ELR (cell line): ENCODE measurements at places on chromosomes 7 and 10.

DNA sequence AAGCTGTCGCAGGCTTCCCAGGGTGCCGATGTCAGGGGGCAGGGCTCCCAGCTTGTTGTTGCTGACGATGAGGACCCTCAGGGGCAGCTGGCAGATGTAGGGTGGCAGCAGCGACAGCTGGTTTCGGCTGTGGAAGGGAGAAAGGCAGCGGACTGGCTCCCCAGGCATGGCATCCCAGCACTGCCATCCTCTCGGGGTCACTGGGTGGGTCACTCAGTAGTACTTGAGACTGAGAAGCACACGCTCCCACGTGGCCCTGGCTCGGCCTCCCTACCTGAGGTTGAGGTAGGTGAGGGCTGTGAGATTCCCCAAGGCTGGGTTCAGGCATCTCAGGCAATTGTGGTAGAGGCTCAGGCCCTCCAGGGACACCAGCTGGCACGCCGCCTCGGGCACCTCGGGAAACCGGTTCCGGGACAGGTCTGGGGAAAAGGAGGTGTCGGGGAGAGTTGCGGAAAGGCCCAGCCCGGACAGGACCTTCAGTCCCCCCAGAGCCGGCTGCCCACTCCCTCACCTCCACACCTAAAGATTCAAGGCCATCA is 3.8 kb downstream of the LRCH4 start:
- DNase-seq = no peak

DNA sequence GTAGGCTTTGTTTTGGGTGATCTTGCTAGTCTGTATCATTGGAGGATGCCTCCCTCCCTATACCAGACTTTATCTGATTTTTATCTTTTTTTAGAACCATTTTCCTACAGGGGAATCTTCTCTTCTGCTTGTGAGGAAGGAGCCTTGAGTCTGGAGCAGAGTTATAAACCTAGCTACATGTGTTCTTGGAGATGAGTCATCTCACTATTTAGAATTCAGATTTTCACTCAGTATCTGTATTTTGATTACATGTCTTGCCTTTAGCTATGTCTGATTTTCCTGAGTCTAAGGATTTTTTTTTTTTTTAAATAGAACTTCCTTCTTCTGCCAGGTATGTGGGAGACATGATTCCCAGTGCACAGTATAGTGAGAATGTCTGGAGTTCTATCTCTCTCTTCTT is 211.6 kb upstream of the MBL2 start:
- DNase-seq = no peak

GRCh38 chr10:82267465-82267864 is 392.5 kb downstream of the NRG3 start:
- no peak for DNase-seq

DNA sequence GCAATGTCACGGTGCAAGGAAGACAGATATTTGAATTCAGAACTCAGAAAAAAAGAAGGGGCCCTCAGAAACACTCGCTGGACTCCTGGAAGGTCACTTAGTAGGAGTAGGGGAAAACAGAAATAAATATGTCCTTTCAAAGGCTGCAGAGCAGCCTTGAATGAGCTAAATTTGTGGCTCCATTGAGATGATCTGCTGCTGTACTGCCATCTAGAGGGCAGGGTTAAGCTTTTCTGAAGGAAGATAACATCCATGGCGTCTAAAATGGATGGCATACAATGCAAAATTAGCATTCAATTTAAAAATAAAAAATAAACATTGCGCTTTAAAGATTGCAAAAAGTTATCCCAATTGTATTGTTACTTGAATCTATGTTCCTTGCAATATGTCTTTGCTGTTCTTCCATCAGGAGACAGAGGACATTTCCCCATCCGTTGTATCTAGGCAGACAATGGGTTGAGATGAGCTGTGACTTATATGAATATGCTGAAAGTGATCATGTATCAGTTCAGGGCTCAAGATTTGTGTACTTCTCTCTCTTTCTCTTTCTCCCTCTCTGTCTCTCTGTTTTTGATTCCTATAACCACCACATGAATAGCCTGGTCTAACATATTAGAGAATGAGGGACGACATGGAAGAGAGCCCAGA is 642.2 kb downstream of the SH2D4B start:
- DNase-seq = peak; percentile 2

GRCh38 chr10:88916231-88916630 is 36.2 kb downstream of the STAMBPL1 start:
- DNase-seq = no peak

DNA sequence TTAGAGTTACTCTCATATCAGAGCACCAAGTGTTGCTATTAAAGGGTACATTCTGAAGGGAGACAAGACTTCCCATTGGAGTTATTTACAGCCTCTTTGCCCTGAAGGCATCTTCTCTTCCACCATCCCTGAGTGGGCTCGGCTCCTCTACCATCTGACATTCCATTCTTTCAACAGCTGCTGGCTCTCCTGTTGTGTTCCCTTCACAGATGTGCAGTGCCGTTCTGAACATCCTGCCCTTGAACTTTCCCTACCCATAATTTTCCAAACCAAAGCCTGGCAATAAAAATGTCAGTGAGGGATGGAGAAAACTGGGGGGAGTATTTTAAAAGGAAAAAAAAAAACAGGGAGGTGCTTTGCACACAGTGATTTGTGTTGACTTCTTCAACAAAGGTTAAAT is 392.9 kb downstream of the KCNMA1 start:
- DNase-seq = no peak

- peak; percentile 43 for DNase-seq
Observed at GRCh38 chr10:21926358-21926925, 77.1 kb downstream of the DNAJC1 start.

DNA sequence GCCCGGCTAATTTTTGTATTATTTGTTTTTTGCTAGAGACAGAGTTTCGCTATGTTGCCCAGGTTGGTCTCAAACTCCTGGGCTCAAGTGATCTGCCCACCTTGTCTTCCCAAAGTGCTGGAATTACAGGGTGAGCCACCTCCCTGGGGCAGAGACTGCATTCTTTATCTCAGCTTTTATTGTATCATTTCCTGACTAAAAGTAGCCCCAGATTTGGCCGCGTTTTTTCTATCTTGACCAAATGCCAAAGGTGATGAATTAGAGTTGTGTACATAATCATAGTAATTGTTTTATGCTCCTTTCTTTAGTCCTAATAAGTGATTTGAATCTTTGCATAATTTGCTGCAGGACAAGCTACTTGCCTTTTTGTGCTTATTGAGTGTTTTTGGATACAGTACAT is 3.1 kb upstream of the SMNDC1 start:
- DNase-seq = peak; percentile 65

- DNase-seq = peak; percentile 22
Observed at GRCh38 chr10:70537398-70538194, 59.0 kb downstream of the PALD1 start.

DNA sequence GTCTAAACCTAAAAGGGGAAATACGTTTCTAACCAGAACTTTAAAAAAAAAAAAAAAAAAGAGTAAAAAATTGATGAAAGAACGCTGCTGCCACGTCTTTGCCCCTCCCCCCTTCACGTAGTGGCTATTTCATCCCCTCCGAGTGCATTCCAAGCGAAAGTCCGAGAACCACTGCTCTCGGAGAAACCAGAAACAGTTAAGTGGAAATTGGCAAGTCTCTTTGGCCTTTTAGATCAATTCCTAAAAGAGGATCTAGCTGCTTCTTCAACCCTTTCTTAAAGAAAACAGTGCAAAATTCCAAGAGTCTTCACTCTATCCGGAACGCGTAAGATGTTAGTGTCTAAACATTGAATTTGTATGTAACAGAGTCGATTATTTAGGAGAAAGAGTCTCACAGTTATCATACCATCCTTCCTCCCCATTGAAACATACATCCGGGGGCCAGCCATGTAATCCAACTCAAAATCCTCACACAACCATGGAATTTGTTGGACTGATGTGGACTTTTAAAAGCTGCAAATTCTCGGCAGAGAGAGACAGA is 1.1 kb downstream of the P4HA1 start:
- peak; percentile 85 for DNase-seq

GRCh38 chr7:157481389-157481788 is 144.6 kb downstream of the DNAJB6 start:
- DNase-seq = no peak

GRCh38 chr7:73719806-73720169 is 319 bp upstream of the STX1A start:
- no peak for DNase-seq

GRCh38 chr7:94374231-94374630 is 20.5 kb upstream of the COL1A2 start:
- DNase-seq = peak; percentile 79

DNA sequence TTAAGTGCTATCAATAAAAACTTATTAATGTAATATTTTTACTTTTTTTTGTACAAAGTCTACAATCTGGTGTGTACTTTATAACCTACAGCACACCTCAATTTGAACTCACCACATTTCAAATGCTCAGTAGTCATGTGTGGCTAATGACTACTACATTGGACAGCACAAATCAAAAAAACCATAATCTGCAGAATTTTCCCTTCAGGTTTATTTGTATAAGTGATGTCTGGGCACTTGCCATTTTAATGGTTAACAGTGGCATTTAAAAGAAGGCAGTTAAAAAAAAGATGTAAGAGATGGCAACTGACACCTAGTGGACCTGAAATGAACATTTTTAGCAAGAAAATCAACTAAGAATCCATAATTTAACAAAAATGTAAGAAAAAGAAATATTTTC is 124.6 kb upstream of the NRBF2 start:
- DNase-seq = peak; percentile 17

DNA sequence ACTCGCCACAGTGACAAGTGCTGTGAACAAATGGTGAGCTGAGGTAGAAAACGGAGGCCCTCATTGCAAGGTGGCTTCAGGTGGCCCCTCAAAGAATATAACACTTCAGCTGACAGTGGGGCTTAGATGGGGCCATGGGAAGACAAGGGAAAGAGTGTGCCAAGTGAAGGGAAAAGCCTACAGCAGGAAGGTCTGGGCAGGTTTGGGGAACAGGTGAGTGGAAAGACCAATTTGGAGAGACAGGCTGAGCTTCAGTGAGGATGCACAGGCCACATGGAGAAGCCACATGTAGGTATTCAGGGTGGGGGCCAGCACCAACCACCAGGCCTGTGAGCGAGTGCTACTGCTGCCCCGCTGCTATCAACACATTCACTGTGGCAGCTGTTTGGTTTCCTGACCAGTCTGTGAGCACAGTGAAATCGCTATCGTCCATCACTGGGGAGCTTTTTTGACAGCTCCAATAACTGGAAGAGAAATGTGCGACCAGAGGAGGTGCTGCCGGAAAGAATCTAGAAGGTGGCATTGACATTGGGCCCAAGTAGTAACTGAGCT is 3.4 kb downstream of the POLD2 start:
- DNase-seq = no peak

DNA sequence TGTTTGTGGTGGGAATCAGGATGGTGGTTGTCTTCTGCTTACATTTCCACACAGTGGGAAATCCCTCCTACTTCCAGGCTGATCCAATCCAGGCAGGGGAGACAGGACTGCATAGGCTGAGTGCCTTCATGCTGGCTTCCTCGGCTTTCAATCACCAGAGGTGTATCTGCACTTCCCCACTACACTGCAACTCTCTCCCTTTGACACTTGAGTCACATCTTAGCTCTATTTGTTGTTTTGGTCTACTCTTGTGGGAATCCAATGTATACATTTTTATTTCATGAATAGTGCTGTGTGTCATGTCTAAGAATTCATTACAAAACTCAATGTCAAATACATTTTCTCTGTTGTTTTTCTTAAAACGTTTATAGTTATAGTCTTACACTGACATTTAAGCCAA is 735.6 kb downstream of the XPNPEP1 start:
- DNase-seq = peak; percentile 76

DNA sequence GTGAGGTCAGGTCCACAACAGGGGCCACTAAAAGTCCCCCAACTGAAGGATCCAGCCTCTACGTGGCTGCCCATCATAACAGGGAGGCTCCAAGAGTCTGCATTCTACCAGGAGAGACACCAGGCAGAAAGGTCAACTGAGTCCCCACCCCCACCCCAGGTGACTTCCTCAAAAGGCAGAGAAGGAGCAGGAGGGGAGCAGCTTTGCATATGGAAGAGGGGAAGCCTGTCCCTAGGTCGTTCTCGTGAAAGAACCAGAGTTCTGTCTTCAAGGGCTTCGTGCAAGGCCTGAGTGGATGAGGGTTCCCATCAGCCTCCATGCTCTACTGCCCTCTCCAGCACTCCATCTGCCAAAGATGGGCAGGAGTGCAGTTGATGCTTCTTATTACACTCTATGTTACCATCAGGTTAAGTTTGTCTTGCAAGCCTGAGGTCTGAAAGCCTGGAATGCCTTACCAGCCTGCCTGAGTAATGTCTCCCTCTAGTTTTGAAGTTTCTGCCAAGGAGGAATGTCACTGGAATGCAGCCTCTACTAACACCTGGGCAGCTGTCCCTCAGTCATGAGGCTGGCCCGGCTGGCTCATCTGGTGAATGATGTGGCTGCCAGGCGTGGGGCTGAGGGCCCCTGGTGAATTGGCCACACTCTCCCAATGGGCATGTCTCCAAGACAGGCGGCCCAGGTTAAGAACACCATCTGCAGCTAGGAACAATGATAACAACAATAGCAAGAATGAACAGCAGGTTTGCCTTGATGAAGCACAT is 54.3 kb upstream of the SMNDC1 start:
- peak; percentile 37 for DNase-seq

DNA sequence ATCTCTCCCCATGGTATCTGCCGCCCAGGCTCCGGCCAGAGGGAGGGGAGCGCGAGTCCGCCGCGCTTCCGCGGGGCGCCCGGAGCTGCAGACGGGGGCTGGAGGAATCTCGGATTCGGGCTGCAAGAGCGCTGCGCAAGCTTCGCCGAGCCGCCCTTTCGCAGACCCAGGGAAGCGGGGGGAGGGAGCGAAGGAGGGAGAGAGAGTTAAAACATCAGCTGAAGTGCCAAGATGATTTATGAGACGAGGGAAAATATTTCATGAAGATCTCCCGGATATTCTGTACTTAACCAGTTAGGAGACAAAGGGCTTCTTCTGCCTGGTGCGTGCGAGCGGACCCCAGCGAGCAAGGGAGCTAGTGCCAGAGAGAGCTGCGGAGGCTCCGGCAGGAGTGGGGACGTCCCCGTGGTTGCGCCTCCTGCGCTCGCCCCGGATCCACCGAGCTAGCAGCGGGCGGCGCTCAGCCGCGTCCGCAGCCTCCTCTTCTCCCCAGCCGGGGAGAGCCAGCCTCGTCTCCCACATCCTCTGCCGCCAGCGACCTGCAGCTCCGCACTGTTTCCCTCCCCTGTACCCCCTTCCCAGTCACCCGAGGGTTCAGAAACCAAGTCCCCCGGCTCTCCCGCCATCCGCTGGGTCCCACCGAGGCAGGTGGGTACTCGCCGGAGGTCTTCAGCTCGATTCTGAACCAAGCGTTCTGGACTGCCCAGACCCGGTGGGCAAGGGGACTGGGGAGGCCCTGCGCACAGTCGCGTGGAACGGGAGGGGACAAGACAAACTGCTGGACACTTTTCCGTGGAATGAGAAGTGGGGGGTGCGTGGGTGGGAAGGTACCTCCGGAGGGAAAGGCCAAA is 1.0 kb upstream of the PAX2 start:
- DNase-seq = no peak

- no peak for DNase-seq
Observed at GRCh38 chr7:113199136-113199535, 80.8 kb upstream of the SMIM30 start.
